ENCODE measurements at places on chromosomes 3 and 15. TPM values are rescaled to one million over a fixed set of nuclear protein-coding genes. Genes with fewer than 3 reads are reported as not detected.

- DNase-seq, result peak; percentile 44
Measured at GRCh38 chr15:44711743-44712345, 527 bp downstream of the B2M start.

- no peak for DNase-seq
Measured at GRCh38 chr15:38297623-38298388, 45.2 kb downstream of the SPRED1 start.

- DNase-seq, result peak; percentile 72
Measured at GRCh38 chr3:196740481-196741248, 1.0 kb downstream of the PAK2 start.

UBE3A gene
- total RNA-seq, result 60.4 TPM

GRCh38 chr3:123842711-123843110 lies 41.4 kb downstream of the MYLK start:
- DNase-seq, result no peak

DNA sequence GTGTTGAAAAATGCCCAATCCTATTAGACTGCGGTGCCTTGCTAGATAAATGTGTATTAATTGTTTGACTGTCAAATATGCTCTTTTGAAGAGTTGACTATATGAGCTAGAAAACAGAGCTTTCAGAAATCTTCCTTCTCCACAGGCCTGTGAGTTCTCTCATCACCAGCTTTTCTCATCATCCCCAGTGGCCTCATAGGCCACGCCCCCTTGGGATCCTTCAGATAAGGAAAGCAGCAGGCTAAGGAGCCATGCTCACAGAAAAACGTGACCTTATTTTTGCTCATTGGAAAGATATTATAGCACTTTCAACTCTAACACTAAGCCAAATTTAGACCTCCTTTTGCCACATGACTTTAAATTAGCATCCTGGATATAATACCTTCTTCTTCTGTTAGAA lies 514.4 kb upstream of the ARRDC4 start:
- DNase-seq, result no peak

GRCh38 chr3:187027531-187028278 lies 97.4 kb downstream of the ST6GAL1 start:
- DNase-seq, result no peak

DNA sequence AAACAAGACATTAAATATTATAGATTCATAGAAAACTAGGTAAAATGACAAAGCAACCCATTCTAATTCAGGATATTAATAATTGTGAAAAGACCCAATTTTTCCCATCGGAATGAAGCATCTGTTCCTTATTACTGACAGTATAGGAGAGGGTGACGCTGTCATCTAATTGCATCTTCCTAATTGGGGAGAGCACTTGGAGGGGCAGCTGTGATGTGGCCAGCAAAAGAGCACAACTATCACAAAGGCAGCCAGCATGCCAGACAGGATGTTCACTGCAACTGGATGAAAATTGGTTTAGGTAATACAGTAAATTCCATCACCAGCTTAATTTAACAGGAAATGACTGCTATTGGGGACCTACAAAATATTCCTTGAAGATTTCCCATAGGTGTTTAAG lies 21.9 kb upstream of the MINAR1 start:
- no peak for DNase-seq

DNA sequence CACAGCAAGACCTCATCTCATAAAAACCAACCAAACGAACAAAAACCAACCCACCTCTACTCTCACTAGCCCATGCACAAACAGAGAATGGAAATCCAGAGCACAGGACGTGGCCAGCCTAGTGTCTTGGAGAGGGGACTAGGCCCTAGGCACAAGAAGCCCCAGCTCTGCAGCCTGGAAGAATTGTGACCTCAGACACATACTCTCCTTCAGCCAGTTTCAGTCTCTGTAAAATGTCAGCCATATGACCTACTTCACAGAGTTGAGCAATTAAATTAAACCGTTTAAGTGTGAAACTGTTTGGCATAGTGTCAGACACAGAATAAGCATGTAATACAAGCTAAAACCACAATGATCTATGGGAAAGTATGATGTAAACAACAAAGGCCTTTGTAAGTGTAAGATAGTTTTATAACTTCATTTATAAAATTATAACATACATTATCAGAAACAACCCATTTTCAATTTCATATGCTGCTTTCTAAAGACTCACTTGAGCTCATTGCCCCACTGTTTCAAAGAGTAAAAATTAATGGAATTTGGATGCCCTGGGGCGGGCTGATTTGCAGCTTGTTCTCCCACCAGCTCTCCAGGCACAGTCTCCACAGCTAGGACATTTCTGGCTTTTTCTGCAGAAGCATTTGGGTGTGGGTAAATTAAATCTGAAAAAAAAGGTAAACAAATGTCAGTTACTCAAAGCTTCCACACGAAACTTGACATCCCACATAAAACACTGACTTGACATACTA lies 32.9 kb downstream of the TBC1D2B start:
- no peak for DNase-seq

SLITRK3 gene
- 0.18 TPM for total RNA-seq

FBXO40 gene
- 7.3 TPM for total RNA-seq

GRCh38 chr3:106049821-106050220 lies 181.0 kb upstream of the CBLB start:
- no peak for DNase-seq

DNA sequence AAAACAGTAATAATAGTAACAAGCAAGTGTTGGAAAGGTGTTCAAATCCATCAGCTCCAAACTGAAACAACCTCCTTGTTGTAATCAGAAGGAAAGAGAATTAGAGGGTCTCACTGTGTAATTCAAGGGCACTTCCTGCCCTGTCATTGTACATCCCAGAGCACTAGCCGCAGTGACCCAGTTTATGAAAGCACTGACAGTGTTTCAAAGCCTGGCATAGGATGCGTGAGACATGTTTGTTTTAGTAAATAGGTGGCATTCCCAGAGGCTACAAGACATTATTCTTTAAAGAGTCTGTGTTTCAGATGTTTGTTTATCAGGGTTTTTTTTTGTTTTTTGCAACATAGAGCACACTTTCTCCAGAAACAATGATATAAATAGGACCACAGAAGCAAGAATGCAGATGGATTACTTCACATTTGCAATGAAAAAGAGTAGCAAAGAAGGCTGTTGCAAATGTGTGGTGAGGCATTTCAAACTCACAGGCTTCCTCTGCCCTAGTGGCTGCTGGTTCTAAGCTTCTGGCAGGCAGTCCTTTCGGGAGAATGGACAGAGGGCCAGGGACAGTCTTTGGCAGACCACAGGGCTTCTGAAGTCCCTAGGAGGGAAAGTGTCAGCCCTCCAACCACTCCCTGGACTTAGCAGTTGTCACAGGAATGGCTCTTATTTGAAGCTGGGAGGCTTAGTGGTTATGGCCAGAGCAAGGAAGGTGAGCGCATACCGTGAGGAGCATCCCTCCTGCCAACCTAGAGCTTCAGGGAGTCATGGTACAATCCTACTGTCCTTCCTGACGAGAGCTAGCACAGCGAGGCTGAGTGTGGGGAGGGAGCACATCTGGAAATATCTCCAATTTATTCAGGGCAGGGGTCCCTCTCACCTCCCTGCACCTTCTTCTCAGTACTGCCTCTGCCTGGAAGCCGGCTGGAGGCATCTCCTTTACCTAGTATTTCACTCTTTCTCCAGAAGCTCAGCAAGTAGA lies 31.4 kb upstream of the TIPARP start:
- peak; percentile 23 for DNase-seq

- peak; percentile 49 for DNase-seq
Measured at GRCh38 chr3:71087143-71088018, 496.1 kb downstream of the FOXP1 start.

P2RY12 gene
- total RNA-seq, result not detected

DNA sequence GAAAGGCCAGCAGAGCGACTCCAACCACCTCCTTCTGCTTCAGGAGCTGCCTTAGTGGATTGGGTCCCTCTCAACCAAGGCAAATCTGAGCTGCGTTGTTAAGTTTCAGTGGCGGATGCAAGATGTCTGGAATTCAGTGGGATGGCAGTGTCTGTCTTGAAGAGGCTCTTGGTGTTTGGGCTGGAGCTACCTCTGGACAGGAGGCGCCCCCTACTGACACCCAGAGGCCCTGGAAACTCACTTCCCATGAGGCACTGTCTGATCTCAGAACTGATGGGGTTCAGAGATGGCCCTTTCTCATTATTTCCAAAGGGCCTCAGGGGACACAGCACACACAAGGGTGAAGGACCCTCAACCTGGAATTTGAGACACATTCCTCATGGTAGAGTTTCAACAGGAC lies 6.0 kb upstream of the SLC28A1 start:
- peak; percentile 70 for DNase-seq

DNA sequence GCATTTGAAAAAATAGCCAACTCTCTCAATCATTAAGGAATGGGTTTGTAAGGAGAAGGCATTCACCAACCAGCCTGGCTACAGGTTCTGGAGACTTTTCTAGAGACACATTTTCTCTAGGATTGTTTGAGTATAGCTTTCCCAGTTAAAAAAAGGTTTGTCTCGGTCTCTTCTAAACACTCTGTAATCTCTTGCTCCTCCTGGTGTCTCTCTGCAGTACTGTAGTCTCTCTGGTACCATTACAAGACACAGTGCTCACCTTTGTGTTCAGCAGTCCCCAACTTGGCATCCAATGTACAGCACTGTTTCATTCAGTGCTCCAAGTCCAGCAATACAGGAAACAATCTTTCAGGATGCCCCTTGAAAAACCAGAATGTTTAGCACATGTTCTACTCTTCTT lies 534.4 kb downstream of the ZNF385D start:
- peak; percentile 19 for DNase-seq

GRCh38 chr3:39126532-39127071 lies 19.1 kb downstream of the TTC21A start:
- DNase-seq, result peak; percentile 62

GRCh38 chr15:79933231-79933630 lies 36.4 kb upstream of the MTHFS start:
- DNase-seq, result no peak

GRCh38 chr15:50993598-50993997 lies 85.1 kb downstream of the AP4E1 start:
- no peak for DNase-seq

DNA sequence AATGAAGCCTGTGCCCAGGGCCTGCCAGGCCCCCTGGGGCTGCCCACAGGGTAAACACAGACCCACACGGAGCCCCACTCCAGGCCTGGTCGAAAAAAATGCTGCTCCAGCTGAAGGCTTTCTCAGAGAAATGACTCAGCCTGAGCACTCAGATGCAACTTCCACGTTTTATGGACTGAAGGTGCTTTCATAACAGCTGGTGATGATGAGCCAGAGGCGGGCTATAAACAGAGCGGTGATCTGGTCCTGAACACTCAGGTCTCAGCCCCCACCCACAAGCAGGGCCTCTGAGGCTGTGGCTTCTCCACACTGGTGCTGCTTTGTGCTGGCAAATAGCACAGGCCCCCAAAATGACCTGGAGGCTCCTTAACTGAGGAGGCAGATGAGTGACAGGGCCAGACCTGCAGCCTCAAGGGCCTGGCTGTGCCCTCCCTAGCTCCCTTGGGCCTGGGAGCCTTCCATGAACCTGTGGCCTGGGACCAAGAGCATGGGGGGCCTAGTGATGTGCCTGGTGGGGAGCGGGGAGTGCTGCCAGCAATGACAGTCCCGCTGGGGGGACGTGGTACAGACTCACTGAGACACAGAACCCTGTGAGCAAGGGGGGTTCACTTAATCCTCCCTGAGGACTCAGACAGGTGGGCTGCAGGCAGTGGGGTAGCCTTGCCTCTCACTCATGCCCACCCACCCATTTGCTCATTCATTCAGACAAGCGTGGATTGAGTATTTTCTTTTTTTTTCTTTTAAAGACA lies 23.0 kb upstream of the FURIN start:
- DNase-seq, result peak; percentile 67

MYO5C gene
- 3.7 TPM for total RNA-seq

AHSG gene
- not detected for total RNA-seq

DNA sequence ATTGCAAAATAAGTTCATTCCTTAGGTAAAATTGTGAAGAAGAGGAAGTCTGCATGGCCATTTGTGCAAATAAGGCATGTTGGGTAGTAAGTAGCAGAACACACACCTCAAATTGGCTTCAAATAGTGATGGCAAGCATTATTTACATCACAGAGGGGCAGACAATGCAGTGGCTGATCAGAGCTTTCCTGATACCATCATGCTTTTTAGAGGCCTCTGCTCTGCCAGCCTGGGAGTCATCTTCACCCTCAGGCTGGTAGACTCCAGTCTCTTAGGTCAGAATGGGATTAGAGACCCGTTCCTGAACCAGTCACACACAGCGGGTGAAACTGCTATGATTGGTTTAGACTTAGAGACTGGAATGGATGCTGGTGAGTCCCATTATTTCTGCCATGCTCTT lies 396.0 kb upstream of the MCTP2 start:
- DNase-seq, result no peak

- DNase-seq, result no peak
Measured at GRCh38 chr15:59237924-59238331, 31.3 kb downstream of the LDHAL6B start.

DNA sequence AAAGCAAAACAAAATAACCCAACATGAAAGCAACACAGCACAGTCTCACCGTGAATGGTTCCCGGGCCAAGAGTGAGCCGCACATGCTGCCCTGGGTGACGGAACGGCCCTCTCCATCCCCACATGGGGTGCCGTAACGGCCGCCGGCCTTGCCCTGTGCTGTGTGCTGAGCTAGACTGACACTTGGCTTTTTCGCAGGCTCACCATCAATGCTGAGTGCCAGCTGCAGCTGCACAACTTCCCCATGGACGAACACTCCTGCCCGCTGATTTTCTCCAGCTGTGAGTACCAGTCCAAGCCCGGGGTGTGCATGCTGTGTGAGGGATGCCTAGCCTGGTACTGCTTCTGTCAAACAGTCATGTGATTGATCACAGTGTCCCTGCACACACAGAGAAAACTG lies 357.6 kb downstream of the GABRG3 start:
- no peak for DNase-seq

GLDN gene
- total RNA-seq, result 0.07 TPM

FEZF2 gene
- not detected for total RNA-seq

DNA sequence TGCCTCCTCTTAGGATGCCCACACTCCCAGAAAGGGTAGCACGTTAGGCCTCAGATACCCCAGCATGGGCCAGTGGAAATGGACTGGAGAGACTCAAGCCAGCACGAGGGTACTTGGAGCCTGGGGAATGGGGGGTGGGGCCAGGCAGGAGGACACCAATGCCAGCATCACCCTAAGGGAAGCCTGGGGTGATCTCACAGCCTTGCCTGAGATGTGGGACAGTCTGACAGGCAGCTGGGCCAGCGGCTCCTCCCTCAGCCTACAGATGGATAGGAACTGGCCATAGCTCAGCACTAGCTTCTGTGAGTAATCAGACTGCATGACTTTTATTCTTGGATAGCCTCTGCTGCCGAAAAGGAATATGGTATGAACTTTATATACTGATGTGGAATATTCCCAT lies 59.6 kb upstream of the MRPS22 start:
- DNase-seq, result no peak
